ENCODE measurements at places on chromosomes 6 and 20.

DNA sequence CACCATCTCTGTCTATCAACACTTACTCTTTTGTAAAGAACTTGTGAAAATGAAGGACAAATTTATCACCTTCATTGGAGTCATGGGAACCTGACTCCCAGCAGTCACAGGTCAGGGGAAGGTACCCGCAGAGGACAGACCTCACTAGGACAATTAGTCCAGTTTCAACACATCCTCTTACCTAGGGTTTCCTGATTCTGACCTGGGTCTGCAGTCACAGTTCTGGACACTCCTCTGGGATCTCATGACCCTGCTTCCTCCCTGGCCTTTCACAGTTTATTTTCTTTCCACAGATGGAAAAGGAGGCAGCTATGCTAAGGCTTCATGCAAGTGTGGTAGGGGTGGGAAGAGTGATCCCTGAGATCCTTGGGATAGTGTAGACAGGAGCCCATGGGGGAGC, 15.7 kb downstream of the HLA-A start:
- no peak for DNase-seq

DNA sequence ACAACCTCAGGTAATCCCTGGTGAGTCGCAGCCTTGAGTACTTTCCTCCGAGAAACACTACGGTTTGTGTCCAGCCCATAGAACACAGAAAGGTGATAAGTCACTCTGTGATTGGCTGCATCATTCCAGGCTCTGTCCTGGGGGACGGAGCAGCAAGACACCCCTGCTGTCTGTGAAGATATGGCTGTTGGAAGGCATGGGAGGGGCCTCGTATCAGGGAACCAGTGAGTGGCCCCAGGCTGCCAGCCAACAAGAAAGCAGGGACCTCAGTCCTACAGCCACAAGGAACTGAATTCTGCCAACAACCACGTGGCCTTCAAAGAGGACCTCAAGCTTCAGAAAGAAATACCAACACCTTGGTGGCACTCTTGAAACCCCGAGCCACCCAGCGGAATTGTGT, 6.4 kb upstream of the EEF1A2 start:
- no peak for DNase-seq

DNA sequence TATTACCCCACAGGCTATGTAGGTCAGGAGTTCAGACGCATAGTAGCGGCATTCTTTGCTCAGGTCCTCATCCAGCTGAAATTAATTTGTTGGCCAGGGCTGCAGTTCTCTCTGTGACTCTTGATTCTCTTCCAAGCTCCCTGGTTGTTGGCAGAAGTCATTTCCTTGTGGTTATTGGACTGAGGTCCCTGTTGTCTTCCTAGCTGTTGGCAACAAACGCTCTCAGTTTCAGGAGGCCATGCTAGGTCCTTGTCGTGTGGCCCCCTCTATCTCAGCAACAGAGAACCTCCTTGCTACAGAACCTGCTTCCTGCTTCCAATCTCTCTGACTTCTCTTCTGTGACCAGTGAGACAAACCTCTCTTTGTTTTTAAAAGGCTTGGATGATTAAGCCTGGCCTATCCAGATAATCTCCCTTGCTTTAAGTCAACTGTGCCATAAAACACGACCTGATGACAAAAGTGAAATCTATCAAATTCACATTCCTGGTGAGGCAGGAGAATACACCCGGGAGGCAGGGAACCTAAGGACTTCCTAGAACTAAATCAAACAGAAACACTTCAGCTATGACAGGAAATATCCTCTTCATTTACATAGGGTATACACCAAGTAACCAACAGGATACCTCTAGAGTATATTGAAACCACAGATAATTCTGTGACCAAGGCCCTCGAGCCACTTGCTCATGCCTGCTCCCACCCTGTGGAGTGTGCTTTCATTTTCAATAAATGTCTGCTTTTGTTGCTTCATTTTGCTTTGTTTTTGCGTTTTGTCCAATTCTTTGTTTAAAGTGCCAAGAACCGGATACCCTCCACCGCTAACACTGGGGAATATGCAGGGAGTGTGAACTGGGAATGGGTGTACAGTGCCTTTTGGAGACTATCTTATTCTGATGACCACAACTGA, 196.0 kb downstream of the BTBD3 start:
- no peak for DNase-seq

DNA sequence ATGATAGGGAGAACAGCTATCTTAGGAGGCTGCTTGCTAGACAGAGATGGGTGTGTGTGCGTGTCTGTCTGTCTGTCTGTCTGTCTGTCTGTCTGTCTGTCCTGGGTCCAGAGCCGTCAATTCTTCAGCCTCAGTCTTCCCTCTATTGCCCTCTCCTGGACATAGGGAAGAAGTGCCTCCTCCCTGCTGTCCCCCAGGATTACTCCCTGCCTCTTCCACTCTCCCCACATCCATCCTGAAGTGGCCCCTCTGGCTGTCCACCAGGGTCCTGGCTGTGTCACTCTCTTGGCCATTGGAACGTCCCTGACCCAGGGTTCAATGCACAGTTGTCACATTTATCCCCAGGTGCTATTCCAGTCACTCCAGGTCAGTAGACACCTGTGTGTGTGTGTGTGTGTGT, 10.2 kb downstream of the TREML2 start:
- DNase-seq: no peak

- no peak for DNase-seq
Measured at GRCh38 chr6:150196942-150197745, 54.3 kb downstream of the PPP1R14C start.

GRCh38 chr6:52271852-52272460, 12.6 kb downstream of the MCM3 start:
- DNase-seq: no peak

DNA sequence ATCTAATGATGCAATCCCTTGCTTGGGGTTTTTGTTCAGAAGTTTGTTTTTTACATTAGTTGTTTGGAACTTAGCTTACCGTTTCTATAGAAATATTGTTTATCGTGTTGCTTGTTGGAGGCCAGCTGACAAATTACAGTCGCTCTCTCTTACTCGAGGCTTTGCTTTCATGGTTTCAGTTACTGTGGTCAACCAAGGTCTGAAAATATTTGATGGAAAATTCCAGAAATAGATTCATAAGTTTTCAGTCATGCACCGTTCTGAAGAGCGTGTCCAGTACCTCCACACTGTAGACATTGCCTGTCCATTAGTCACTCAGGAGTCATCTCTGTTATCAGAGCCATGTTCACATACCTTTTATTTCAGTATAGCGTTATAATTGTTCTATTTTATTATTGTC, 47.9 kb downstream of the DEK start:
- no peak for DNase-seq

- DNase-seq: no peak
Measured at GRCh38 chr6:21360336-21360735, 233.2 kb upstream of the SOX4 start.

DNA sequence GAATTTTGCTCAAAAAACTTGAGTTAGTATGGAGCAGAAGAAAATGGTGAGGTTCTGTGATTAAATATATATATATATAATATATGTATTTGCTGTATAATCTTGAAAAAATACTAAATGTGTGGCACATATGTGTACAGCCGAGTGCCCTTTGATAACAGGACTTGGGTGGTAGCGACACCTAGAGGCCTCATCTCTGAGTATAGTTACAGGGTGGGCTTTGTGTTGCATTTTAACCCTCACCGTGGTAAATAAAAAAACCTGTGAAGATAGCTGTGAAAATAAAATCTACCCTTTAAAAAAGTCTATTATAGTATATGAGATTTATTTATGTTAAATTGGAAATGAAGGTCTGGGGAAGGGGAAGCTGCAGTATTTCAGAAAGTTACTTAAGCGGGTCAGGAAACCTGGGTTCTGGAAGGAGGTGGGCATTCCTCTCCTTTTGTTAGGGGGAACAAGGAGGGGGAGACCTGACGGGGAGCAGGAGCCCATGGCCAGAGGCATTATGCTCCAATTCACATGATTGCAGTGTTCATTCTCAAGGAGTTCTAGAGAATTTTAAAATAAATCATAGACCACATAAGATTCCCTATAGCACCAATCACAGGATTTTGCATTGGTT, 82.7 kb downstream of the SH3BGRL2 start:
- DNase-seq: no peak

DNA sequence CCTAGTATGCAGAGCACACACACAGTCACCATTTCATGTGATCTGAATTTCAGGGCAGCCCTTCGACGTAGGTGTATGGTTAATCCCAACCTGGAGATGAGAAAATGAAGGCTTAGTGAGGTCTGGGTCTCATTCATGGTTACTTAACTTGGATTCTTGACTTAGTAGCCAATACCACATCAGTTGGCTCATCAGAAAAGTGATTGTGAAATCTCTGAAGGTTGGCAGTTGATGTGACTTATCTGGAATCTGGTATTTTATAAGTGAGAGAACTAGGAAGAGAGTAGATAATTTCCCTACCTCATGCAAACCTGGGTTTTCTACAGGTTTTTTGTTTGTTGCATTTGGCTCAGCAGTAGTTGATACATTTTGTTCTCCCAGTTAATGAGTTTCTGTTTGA, 123.7 kb downstream of the CCDC170 start:
- no peak for DNase-seq

DNA sequence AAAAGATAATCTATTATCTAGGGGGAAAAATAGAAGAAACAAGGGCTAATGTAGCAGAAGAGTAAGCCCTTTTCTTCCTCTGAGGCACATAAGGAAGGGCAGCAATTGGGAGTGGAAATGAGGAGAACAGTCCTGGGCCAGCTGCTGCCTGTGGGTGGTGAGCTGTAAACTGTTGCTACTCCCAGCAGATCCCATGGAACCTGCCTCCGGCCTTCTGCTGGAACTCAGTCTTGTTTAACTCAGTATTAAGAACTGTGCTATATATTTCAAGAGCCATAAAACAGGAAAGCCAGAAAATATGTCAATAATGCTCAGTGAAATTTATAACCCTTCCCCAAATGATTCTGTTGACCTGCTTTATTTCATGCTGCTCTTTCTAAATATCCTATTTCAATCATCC, 464.2 kb downstream of the COL12A1 start:
- no peak for DNase-seq

DNA sequence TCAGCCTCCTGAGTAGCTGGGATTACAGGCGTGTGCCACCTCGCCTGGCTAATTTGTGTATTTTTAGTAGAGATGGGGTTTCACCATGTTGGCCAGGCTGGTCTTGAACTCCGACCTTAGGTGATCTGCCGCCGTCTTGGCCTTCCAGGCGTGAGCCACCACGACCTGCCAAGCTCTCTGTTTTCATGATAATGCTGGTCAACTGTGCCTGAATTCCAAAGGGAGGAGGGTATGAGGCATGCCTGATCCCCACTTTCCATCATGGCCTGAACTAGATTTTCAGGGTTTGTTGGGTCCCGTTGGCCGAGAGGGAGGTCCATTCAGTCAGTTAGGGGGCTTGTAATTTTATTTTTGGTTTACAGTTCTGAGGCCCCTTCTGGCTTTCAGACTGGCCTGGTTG, 28.0 kb upstream of the ANGPT4 start:
- DNase-seq: no peak

DNA sequence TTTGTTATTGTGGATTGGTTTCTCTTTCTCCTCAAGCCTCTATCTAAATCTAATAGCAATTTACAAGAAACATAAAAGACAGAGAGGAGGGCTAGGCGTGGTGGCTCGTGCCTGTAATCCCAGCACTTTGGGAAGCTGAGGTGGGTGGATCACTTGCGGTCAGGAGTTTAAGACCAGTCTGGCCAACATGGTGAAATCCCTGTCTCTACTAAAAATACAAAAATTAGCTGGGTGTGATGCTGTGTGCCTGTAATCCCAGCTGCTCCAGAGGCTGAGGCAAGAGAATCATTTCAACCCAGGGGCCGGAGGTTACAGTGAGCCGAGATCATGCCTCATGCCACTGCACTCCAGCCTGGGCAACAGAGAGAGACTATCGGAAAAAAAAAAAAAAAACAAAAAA, 46.6 kb downstream of the SLC2A12 start:
- no peak for DNase-seq

DNA sequence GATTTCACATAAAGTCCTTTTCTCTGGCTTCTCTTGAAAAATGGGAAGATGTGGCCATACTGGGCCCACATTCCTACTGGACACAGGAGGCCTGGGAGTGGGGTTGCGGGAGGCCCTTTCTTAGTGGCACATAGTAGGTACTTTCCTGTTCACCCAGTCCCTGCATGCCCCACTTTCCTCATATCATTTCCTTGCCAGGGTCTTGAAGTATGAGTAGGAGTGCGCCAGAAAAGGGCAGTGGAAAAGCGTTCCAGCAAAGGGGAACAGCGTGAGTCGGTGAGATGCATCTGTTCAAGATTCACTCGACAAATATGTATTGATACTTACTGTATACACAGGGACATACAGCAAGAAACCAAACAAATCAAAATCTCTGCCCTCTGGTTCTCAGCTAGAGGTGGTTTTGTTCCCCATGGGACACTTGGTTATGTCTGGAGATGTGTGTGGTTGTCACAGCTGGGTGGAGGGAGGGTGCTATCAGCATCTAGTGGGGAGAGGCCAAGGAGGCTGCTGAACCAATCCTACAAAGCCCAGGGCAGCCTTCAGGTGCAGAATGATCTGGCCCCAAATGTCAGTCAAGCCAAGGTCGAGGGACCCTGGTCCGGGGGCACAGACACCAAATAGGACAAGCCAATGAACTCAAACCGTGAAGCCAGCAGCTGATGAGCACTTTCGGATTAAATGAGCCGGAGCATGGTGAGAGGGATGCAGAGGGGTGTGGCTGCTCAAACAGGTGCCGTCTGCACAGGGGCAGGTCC, 151.4 kb downstream of the CEBPB start:
- no peak for DNase-seq

DNA sequence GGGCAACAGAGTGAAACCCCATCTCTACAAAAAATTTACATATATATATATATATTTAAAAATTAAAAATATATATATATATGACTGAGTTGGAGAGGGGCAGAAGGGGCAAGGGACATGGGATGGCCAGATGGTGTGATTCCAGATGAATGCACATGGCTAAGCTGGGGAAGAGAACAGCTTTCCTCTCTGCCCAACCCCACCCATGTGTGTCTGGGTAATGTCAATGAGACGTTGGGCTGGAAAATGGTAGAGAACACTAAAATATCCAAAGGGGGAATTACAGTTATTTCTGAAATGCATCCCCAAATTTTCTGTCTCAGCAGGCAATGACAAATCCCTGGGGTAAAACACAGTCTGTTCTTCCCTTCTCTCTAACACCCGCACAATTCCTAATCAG, 31.2 kb upstream of the CCND3 start:
- no peak for DNase-seq

DNA sequence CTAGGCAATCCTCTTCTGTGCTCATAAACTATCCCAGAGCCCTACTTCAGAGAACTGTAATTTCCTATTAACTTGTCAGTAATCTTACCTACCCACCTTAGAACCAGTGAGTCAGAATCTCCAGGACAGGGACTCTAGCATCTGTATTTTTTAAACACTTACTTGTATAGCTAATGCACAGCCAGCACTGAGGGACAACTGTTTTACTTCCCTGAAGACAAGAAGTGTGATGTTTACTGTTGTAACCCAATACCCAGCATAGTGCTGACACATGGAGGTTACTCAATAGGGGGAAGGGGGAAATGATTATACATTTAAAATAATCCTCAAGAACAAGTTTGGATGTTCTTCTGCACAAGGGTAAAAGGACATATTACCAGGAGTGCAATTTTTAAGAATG, 130.8 kb downstream of the BTBD9 start:
- no peak for DNase-seq

- DNase-seq: no peak
Measured at GRCh38 chr6:4381381-4381780, 246.0 kb upstream of the ECI2 start.

- no peak for DNase-seq
Measured at GRCh38 chr20:38430679-38431325, 4.3 kb downstream of the SNHG17 start.

Measured in GM12891 (cell line).